ENCODE measurements at places on chromosomes 4 and X.

DNA sequence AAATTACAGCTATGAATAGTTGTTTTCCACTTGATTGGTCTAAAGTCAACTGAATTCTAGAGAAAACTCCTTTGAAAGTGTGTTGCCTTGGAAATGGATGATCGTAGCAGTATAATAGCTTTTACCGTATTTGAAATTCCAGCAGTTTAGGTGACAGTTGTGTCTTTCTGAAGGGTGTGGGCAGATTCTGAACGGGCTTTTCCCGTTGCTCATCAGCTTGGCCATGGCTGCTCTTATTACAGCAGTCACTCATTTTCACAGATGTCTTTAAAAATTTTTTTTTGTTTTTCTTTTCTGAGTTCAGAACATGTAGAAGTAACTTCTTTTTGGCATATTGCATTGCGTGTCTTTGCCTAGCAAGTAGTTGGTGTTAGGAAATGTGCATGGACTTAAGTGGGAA, 69.6 kb upstream of the SLC4A4 start:
- no peak for DNase-seq

DNA sequence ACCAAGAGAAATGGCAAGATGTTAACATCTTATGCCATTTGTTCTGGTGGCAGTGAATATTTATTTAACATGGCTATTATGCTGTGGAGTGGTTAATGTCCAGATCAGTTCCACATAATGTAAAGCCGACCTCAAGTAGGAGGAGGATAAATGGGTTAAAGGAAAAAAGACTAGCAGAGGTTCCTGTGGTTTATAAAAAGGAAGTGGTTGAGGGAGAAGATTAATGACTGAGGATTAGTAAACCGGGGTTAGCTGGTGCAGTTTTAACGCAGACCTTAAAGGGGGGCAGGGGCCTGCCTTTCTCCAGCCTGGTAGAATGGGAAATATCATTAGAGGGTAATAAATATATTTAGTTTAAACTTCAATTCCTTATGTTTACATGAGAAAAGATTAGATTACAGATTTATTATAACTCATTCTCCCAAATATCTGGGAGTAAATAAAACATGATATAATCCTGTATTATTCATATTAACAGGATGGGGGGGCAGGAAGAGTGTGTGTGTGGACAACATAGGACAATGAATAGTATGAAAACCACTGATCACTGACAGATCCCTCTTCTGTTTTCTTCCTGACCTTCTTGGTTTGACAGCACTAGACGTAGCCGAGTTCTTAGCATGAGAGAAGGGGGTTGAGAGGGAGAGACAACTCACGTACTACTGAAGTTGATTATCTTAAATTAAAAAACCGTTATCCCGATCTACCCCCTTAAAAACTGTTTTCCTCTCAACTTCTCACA, 124.1 kb upstream of the LIMCH1 start:
- DNase-seq = no peak

DNA sequence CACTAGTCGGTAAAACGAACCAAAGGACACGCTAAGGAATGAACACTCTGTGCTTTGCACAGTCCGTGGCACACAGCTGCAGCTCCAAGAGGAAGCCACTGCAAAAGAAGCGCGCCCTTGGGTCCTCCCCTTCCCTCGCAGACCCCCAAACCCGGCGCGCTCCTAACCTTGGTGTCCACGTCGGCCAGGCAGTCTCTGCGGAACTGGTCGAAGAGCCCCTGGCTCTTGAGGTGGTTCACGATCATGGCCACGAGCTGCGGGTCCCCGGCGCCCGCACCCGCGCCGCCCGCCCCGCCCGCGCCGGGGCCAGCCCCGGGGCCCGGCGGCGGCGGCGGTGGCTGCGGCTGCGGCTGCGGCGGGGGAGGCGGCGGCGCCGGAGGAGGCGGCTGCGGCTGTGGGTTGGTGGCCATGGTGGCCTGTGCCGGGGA, 333 bp downstream of the BOD1L1 start:
- peak; percentile 55 for DNase-seq

DNA sequence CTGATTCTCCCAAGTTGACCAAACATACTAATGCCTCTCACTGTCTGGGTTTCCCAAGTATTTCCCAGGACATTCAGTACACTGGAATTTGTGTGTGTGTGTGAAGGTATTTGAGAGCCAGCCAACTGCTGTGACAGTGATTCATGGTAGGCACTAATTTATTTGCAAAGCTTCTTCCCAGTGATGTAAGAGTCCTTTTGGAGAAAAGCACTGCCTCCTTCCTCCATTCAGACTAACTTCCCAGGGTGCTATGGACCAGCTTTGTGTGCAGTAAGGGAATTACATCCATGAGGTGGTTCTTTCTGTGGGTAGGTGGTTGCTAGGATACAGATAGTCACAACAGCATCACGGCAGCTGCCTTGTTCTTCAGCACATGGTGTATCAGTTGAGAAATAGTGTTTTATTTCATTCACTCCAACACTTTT, 8.7 kb downstream of the EGF start:
- no peak for DNase-seq

Measured in NCI-H526 (cell line).